ELF-1 (cell line): ENCODE measurements at places on chromosomes 3 and 15.

DNA sequence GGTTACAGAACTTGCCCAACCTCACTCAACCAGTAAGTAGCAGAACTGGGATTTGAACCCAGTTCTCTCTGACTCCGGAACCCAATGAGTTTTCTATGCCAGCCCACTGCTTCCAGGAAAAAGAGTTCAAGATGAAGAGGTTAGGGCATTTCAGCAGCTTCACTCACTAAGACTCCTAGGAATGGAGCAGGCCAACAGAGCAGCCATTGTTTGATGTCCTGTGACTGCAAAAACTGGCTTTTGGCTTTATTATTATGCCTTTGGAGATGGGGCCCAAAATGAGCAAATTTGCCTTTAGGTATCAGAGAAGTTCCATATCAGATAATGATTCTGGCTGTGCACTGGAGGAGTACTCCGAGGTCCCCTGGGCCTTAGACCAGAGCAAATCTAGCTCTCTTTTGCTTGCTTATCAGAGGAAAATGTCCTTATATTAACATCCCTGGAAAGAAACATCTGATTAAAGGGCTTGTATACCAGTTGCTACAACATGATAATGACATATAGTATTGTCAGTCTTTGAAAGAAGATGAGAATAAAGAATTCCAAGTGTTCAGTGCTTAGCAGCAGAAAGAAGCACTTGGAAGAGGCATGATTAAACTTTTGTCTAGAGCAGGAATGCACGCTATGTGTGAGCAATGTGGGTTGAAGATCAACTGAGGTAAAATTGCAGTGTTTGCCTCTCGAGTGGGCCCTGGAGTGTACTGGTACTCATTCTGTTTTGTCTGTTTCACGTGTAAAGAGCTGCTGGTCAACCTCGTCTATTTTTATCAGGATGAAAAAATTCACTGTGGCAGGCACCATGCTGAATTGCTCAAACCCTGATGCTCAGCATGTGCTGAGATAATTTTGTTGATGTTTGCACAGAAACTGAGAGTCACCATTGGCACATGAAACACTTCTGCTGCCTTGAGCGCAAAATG is 21.8 kb upstream of the KLHL24 start:
- no peak for DNase-seq

GRCh38 chr3:171813897-171814460 is 3.7 kb upstream of the PLD1 start:
- no peak for DNase-seq

GRCh38 chr15:28957606-28958498 is 72.1 kb downstream of the APBA2 start:
- DNase-seq = no peak

- DNase-seq = no peak
Observed at GRCh38 chr3:151306168-151306810, 10.3 kb downstream of the GPR87 start.

DNA sequence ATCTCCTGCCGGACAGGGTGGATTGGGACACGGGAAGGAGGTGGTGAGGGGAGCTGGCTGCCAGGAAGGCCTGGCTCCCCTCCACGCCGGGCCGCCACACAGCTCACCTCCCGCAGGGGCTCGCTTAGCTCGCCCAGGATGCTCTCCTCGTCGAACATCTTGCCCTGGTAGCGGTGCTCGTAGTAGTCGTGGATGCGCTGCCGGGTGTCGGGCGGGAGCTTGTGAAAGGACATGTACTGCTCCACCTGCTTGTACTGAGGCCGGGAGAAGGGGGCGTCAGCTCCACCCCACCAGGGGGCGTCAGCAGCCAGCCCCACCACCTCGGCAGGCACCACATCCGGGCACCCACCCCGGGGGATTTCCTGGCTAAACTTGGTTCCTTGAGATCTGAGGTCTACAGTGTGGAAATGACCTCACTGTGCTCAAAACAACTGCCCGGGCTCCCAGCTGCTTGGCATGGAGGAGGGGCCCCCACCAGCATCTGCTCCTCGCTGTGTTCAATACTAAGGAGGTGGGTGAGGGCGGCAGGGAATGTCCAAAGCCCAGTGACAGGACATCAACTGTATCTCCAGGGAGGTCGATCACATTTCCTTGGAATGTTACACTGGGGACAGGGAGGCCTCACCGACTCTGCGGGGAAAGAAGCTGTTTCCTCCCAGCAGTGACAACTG is 43.4 kb downstream of the HCN4 start:
- DNase-seq = peak; percentile 52
